Activated CD8-positive, alpha-beta memory T cell treated with anti-CD3 and anti-CD28 coated beads, Interleukin-2, amount 10 ng/mL, durations not matched to agents 7 days and 5 days (primary cell): ENCODE measurements at places on chromosomes 12 and 14.

- peaks cover 13% of the 10 kb centered on the region for H3K27me3 ChIP-seq
- no peaks in the 10 kb centered on the region for H3K36me3 ChIP-seq
- no peak overlapping the region for H3K27ac ChIP-seq
- H3K4me1 ChIP-seq, result no peaks in the 10 kb centered on the region
Measured at GRCh38 chr12:131454418-131455217, 256.3 kb upstream of the SFSWAP start.

GRCh38 chr12:104775731-104776231 is 182.3 kb downstream of the SLC41A2 start:
- H3K36me3 ChIP-seq, result peaks cover 28% of the 10 kb centered on the region
- no peaks in the 10 kb centered on the region for H3K4me1 ChIP-seq
- H3K27me3 ChIP-seq, result no peaks in the 10 kb centered on the region
- DNase-seq, result no peak

GRCh38 chr12:65728848-65729793 is 95.2 kb upstream of the HMGA2 start:
- H3K27ac ChIP-seq, result no peak overlapping the region
- peaks cover 43% of the 10 kb centered on the region for H3K27me3 ChIP-seq
- no peak overlapping the region for H3K4me3 ChIP-seq
- DNase-seq, result no peak
- H3K36me3 ChIP-seq, result no peaks in the 10 kb centered on the region

DNA sequence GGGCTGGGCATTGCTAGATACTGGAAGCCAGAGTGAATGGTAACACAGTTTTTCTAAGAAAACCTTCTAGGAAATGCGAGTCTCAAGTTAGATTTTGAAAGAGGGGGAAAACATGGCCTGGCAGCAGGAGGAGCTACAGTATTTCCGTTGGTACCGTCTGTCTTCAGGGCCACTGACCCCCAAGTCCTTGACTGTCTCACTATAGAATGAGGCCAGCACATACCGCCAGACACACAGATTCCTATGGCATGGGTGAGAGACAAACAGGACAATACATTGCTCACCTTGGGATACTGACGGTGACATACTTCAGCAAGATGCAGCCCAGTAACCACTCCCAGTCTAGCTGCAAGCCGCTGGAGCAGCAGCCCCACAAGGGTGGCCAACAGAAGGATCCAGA is 21.7 kb downstream of the SLC11A2 start:
- no peak for DNase-seq
- H3K27me3 ChIP-seq, result no peaks in the 10 kb centered on the region
- no peak overlapping the region for H3K27ac ChIP-seq
- peaks cover 5% of the 10 kb centered on the region for H3K4me1 ChIP-seq
- H3K36me3 ChIP-seq, result peaks cover 35% of the 10 kb centered on the region

DNA sequence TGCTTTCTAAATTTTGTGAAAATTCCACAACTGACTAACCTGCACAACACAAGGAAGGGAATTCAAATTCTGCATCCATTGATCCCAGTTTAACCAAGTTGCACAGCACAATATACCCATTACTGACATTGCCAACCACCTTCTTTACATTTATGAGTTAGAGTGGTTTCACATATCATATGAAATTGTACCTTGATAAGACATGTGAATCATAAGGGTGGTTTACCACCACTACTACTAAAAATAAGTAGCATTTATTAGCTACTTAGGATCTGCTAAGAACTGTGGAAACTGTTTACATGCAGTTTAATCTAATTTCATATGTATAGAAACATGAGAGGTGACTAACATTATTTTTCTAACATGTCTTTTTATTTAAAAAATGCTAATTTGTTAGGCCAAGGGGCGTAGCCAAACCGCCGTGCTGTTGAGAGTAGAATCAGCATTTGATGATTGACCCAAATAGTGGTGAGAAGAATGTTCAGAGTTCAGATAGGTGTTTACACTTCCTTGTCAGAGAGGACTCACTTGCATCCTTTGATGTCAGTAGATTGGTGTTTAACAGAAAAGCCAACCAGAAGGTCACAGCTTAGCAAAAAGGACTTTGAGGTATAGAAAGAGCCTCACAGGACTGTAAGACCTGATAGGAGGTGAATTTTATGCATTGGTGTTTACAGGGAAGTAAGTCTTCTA is 56.2 kb downstream of the LRFN5 start:
- no peak overlapping the region for H3K4me3 ChIP-seq
- no peak for DNase-seq
- H3K27me3 ChIP-seq, result no peaks in the 10 kb centered on the region
- no peak overlapping the region for H3K27ac ChIP-seq

DNA sequence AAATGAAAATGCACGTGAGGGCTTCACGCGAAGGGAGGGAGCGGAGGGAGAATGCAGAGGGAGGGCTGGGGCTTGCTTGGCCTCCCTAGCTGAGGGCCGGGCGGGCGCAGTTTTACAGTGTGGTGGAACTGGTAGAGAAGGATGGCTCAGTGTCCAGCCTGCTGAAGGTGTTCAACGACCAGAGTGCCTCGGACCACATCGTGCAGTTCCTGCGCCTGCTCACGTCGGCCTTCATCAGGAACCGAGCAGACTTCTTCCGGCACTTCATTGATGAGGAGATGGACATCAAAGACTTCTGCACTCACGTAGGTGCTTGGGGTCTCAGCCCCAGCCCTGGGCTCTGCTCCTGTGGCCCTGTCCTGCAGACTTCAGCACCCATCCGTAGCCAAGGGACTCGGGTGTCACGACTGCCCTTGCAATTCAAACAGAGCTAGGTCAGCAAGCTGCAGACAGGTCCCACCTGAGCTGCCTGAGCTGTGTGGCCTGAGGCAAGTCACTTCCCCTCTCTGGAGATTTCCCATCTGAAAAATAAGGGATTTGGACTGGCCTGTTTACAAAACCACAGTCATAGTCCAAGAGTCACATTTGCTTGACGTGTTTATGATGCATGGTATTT is 18.4 kb downstream of the OTUB2 start:
- H3K4me3 ChIP-seq, result no peak overlapping the region
- no peak overlapping the region for H3K27ac ChIP-seq
- H3K27me3 ChIP-seq, result no peaks in the 10 kb centered on the region
- H3K4me1 ChIP-seq, result peaks cover 4% of the 10 kb centered on the region

GRCh38 chr14:65847075-65847847 is 434.7 kb downstream of the FUT8 start:
- peak overlapping the region; percentile 62 for H3K4me3 ChIP-seq
- peaks cover 55% of the 10 kb centered on the region for H3K36me3 ChIP-seq
- no peaks in the 10 kb centered on the region for H3K27me3 ChIP-seq
- peak; percentile 94 for DNase-seq
- peaks cover 72% of the 10 kb centered on the region for H3K4me1 ChIP-seq

DNA sequence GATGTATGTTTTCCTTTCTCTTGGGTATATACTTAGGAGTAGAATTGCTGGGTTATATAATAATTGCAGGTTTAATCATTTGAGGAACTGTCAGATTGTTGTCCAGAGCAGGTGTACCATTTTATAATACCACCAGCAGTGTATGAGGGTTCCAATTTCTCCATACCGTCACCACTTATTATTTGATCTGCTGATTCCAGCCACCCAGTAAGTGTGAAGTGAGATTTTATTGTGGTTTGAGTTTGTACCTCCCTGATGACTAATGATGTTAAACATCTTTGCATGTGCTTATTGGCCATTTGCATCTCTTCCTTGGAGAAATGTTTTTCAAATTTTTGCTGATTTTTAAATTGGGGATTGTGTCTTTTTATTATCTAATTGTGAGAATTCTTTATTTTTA is 15.1 kb downstream of the NCKAP5L start:
- DNase-seq, result no peak
- no peak overlapping the region for H3K27ac ChIP-seq
- no peaks in the 10 kb centered on the region for H3K36me3 ChIP-seq
- H3K4me1 ChIP-seq, result peaks cover 7% of the 10 kb centered on the region
- no peaks in the 10 kb centered on the region for H3K27me3 ChIP-seq

DNA sequence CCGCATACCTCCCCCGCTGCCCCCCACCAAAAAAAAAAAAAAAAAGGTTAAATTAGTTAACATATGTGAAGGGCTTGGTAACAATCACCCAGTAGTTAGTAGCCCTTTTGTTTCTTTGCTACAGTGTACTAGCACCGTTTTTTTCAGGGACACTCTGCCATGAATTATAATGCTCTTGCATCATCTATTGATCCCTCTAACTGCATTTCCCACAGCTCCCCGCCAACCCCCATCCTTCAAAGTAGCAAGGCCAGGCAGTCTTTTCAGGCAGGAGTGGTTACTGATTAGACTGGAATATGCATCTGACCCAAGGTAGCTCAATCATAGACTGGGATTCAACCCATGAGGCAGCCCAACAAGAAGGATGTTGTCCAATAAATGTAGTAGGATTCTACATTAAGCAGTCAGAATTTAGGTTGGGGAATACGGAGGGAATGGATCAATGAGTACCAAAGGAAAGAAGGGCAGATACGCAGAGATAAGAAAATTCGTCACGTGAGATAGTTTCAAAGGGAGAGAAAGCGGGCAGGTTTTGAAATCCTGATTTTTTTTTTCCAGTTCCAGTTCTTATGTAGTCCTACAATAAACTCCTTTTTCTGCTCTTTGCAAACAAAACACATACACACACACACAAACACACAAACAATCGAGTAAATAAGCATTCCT is 39.8 kb upstream of the CRACR2A start:
- no peaks in the 10 kb centered on the region for H3K27me3 ChIP-seq
- DNase-seq, result no peak
- H3K27ac ChIP-seq, result no peak overlapping the region

- H3K4me3 ChIP-seq, result no peak overlapping the region
- no peak for DNase-seq
- peaks cover under 1% of the 10 kb centered on the region for H3K4me1 ChIP-seq
- no peaks in the 10 kb centered on the region for H3K27me3 ChIP-seq
Measured at GRCh38 chr12:111937429-111937828, 75.5 kb downstream of the TMEM116 start.

DNA sequence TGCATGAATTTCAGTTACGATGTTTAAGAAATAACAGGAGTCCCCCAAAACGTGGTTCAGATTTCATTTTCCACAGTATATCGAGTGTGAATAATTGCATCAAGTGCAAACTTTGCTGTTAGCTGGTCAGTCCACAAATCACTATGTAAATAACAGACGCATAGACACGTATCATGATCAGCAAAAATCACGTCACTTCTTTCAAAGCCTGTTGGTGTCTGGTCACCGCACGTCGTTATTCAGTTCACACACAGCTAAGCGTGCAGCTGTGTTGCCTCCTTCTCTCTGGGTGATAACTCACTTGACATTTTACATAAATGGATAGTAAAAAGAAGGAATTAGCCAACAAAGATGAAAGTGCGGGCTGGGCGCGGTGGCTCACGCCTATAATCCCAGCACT is 126.8 kb upstream of the MED13L start:
- H3K27me3 ChIP-seq, result no peaks in the 10 kb centered on the region
- H3K4me3 ChIP-seq, result no peak overlapping the region
- H3K27ac ChIP-seq, result no peak overlapping the region
- DNase-seq, result no peak
- H3K36me3 ChIP-seq, result no peaks in the 10 kb centered on the region

GRCh38 chr14:99252443-99252939 is 19.5 kb downstream of the BCL11B start:
- DNase-seq, result no peak
- H3K27ac ChIP-seq, result peak overlapping the region; percentile 96
- peaks cover 95% of the 10 kb centered on the region for H3K4me1 ChIP-seq

- DNase-seq, result no peak
- H3K27me3 ChIP-seq, result no peaks in the 10 kb centered on the region
- H3K27ac ChIP-seq, result no peak overlapping the region
- no peaks in the 10 kb centered on the region for H3K4me1 ChIP-seq
Measured at GRCh38 chr12:115687094-115687493, 590.4 kb downstream of the MED13L start.
